ENCODE measurements at places on chromosomes 2 and 18.

DNA sequence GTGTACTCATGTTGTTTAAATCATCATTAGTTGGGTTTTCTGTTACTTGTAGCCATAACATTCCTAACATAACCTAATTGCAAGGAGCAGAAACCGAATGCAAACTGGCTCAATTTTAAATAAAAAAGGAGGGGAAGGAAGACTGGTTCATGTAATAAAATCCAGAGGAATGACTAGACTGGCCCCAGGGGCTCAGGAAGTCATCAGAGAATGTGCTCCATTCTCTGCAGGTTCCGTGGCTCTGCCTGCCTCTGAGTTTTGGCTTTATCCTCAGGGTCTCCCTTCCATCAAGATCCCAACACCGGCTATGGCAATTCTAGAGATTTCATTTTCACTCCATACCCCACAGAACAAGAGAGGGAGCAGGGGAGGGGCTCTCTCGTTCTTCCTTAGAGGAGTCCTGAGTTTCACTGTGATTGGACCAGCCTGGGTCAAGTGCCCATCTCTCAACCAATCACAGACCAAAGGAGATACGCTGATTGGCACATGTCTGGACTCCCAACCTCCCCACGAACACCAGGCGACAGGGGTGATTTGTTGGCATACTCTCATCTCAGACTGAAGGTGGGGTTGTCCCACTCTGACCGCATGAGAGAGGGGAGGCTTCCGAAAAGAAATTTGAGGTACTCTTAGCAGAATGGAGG is 64.8 kb downstream of the NPPC start:
- DNase-seq, result no peak

- DNase-seq, result no peak
Measured at GRCh38 chr2:18549083-18549482, 11.4 kb downstream of the RDH14 start.

DNA sequence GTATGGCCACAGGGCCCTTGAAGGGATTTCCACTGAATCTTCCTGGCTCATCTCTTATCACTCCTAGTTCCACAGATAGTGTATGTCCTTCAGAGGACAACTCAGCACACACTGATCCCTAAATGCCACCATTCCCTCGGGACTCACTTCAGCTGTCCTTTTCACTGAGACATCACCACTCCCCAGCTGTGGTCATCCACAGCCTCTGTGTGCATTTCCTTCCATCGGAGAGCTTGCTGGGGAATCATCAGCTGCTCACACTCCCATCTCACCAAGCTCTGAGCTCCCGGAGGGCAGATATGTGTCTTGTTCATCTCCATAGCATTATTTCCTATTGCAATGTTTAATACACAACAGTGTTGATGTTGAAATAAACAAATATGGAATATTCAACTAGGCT is 759.5 kb downstream of the RNF144A start:
- DNase-seq, result no peak

GRCh38 chr18:12074736-12075135 is 18.9 kb upstream of the ANKRD62 start:
- no peak for DNase-seq

GRCh38 chr2:97699765-97700444 is 13.5 kb upstream of the ZAP70 start:
- no peak for DNase-seq

DNA sequence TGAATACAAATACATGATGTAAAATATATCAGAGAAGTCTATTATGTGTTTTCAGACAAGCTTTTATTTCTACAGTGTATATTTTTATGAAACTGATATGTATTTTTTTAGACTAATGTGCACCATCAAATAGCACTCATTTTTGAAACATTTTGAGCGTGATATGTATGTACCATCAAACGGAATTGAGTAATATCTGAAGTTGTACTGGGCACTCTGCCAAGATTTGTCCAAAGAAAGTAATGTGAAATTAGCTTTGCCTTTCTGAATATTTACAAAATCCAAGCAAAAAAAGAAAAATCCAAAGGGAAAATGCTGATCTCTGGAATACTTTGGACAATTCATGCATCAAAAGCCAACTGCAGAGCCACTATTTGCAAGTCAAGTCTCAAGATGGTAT is 972.0 kb downstream of the DPP10 start:
- no peak for DNase-seq

GRCh38 chr2:238133499-238134392 is 4.7 kb upstream of the KLHL30 start:
- DNase-seq, result no peak

- no peak for DNase-seq
Measured at GRCh38 chr18:9209279-9209678, 72.7 kb downstream of the ANKRD12 start.

- DNase-seq, result no peak
Measured at GRCh38 chr18:79528316-79528695, 132.6 kb downstream of the NFATC1 start.

DNA sequence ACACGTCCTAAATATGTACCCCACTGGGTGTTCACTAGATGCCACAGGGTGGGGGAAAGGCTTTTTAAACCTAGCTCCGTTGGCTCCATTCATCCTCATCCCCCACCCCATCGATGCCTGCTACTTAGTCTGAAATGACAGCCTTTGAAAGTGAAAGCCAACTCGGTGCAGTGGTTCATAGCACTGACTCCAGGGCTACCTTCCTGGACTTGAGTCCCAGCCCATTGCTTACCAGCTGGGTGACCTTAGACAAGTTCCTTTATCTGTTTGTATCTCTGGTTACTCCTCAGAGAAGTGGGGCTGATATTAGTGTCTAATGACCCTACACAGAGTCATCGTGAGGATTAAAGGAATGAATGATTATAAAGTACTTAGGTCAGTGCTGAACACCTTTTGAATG is 24.4 kb downstream of the EHD3 start:
- no peak for DNase-seq

DNA sequence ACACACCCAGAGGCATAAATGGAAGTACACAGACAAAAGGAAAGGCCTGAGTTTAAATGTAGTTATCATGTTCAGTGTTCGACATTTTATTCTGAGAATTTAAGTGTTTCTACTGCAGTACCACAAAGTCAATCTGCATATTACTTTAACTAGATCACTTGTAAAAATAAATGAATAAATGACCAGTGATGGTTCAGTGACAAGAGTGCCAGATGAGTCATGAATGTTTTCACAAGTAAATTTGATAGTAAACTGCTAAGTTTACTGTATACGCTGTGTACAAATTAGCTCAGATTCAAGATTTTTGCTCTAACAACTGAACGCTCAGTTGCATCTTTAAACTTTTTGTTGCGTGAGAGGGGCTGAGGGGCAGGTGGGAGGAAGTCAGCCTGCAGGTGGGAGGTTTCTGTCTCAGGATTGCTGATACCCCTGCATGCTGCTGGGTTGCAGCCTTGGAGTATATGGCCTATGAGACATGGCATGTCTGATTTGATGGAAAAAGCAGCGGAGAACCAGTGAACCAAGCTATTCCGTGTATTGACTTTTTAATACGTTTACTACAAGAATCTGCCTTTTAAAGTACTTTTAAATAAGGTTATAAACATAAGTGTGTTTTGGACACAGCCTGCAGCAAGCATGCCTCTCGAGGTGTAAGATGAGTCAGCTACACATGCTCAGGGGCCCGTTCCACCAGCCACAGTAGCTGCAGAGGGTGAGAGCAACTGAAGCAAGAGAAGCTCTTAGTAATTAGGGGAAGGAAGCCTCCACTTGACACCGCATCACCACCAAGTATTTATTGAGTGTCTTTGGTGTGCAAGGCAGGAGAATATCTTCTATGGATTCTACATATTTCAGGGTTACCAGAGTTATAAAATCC is 245.1 kb downstream of the NEDD4L start:
- DNase-seq, result no peak

- DNase-seq, result no peak
Measured at GRCh38 chr2:9699139-9700108, 68.6 kb upstream of the YWHAQ start.

GRCh38 chr18:51077217-51077616 is 47.2 kb downstream of the SMAD4 start:
- no peak for DNase-seq

GRCh38 chr2:135490376-135490775 is 40.6 kb downstream of the ZRANB3 start:
- no peak for DNase-seq

GRCh38 chr18:9952633-9953416 is 39.0 kb downstream of the VAPA start:
- DNase-seq, result no peak

- DNase-seq, result no peak
Measured at GRCh38 chr18:71115261-71115660, 826.4 kb downstream of the SOCS6 start.

DNA sequence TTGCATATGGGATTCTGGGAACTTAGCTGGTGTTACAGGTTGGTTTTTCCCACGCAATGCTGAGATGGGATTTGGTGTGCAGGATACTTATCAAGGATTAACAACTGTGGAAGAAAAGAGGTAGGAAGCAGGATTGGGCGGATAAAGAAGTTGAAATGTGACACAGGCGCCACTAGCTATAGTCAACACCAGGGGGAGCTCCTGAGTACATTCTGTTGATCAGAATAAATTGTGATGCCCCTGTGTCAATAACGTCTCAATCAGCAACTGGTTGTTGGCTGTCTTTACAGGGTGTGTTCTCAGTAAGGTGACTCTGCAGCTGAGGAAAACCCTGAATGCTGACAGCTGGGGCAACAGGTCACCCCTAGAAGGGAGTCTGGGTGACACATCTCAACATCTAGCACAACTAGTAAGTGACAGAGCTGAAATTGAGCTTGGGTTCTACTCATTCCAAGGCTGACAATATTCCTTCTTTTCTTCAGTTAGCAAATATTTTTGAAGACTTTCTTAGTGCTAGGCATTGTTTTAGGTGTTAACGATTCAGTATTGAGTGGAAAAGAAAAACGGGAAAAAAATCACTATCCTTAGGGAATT is 143.0 kb downstream of the ARL6IP6 start:
- no peak for DNase-seq

- no peak for DNase-seq
Measured at GRCh38 chr18:58174285-58174684, 130.3 kb downstream of the NEDD4L start.

- no peak for DNase-seq
Measured at GRCh38 chr2:169716238-169716886, 17.3 kb upstream of the KLHL23 start.

- DNase-seq, result no peak
Measured at GRCh38 chr18:5673616-5674015, 129.8 kb upstream of the EPB41L3 start.

- no peak for DNase-seq
Measured at GRCh38 chr2:134341476-134341875, 87.6 kb downstream of the MGAT5 start.

DNA sequence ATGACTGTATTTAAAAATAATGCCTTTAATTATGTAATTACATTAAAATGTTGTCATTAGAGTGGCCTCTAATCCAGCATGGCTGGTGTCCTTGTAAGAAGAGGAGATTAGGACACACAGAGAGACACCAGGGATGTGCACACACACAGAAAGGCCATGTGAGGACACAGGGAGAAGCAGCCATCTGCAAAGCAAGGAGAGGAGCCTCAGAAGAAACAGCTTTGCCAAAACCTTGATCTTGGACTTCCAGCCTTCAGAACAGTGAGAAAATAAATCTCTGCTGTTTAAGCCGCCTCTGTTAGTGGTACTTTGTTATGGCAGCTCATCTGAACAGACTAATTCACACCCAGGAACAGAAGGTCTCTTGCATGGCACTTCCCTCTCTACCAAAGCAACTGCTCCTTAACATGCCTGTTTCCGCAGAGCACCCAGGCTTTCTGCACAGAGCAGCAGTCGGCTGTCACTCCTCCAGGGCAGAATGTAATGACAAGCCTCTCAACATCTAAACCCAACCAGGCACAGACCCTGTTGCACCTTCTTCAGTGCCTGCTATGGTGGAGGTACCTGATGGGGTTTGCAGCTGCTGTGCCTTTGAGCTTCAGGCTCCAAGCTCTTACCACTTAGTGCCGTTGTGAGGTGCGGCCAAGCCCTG is 377.7 kb downstream of the TDRD15 start:
- no peak for DNase-seq
